Heart right ventricle (tissue), 16 donors: ENCODE measurements at places on chromosomes 3 and 15. TPM values are rescaled to one million over a fixed set of nuclear protein-coding genes. Genes with fewer than 3 reads are reported as not detected.

DNA sequence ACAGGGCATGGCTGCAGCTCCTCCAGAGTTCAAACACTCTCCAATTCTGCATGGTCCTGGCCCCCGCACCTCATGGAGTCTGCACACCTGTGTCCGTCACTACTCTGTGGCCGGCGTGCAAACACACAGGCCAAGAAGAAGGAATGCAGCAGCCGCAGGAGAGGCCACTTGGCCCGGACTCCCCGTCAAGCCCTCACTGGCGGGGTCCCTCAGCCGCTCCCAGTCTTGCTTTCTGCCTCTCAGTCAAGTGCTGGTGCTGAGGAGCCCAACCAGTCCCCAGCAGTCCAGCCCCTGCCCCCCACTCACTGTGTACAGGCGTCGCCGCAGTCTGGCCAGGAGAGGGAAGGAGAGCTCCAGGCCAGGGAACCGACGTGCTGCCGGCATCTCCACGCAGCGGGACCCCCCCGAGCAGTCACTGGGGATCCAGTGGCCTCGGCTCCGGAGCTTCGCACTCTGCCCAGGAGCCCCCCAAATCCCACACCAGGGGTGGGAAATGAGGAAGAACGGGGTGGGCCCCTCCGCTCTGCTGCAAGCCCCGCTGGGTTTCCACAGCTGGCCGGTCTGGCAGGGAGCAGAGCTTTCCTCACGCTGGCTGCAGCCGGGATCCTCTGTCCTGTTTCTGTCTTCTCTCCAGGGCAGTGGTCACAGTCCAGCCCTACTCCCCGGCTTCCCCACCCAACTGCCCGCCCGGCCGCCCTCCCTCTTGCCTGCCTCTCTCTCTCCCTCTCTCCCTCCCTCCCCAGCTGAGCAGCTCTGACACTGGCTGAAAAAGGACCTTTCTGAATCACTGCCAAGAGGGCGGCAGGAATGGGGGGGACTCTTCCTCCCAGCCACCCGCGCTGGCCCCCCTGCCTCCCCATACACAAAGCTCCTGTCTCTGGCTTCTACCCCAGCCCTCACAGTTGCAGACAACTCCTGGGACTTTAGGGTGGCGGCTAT is 16.0 kb downstream of the TNK2 start:
- DNase-seq: peak; percentile 79
- H3K4me3 ChIP-seq: peak overlapping the region; percentile 8
- no peaks in the 10 kb centered on the region for H3K27me3 ChIP-seq
- no peaks in the 10 kb centered on the region for H3K36me3 ChIP-seq
- H3K4me1 ChIP-seq: peaks cover 79% of the 10 kb centered on the region

GRCh38 chr3:100710261-100710968 is 1.1 kb downstream of the TFG start:
- DNase-seq: no peak
- peak overlapping the region; percentile 95 for H3K27ac ChIP-seq
- peak overlapping the region; percentile 69 for H3K4me3 ChIP-seq
- H3K36me3 ChIP-seq: no peaks in the 10 kb centered on the region
- peaks cover 9% of the 10 kb centered on the region for H3K27me3 ChIP-seq

The CGGBP1 gene
- total RNA-seq: 43.7 TPM

The RBP2 gene
- total RNA-seq: not detected

GRCh38 chr3:133695560-133696171 is 33.9 kb upstream of the TOPBP1 start:
- DNase-seq: no peak
- no peaks in the 10 kb centered on the region for H3K4me1 ChIP-seq
- no peaks in the 10 kb centered on the region for H3K36me3 ChIP-seq
- no peaks in the 10 kb centered on the region for H3K27me3 ChIP-seq
- H3K4me3 ChIP-seq: no peak overlapping the region

The ISLR gene
- total RNA-seq: 16.3 TPM

DNA sequence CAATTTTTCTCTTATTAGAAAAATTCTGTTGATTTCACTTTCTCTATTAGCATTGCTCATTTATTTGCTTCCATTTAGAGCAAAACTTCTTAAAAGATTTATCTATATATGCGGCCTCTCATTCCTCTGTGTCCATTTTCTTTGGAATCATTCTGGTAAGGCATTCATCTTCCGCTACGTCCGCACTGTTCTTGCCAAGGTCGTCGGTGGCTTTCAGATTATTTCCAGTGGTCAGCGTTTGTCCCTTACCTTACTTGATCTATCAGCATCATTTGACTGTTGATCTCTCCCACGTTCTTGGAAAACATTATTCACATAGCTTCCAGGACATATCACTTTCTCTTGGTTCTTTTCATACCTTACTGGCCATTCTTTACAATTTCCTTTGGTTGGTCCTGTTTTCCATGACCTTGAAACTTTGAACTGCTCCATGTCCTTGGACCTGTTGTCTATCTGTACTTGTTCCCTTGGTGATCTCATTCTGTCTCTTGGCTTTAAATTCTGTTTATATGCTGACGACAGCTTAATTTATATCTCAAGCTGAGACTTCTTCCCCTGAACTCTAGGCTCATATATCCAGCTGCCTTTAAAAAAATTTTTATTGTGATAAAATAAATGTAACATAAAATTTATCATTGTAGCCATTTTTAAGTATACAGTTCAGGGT is 54.5 kb downstream of the SLMAP start:
- H3K4me3 ChIP-seq: no peak overlapping the region
- H3K27ac ChIP-seq: no peak overlapping the region
- peaks cover 15% of the 10 kb centered on the region for H3K4me1 ChIP-seq
